CD4-positive, alpha-beta T cell treated with Interleukin-17A for 1 hour (primary cell): ENCODE measurements at places on chromosomes 1 and 21.

GRCh38 chr1:65264197-65264929 is 45.0 kb upstream of the DNAJC6 start:
- no peak for DNase-seq

DNA sequence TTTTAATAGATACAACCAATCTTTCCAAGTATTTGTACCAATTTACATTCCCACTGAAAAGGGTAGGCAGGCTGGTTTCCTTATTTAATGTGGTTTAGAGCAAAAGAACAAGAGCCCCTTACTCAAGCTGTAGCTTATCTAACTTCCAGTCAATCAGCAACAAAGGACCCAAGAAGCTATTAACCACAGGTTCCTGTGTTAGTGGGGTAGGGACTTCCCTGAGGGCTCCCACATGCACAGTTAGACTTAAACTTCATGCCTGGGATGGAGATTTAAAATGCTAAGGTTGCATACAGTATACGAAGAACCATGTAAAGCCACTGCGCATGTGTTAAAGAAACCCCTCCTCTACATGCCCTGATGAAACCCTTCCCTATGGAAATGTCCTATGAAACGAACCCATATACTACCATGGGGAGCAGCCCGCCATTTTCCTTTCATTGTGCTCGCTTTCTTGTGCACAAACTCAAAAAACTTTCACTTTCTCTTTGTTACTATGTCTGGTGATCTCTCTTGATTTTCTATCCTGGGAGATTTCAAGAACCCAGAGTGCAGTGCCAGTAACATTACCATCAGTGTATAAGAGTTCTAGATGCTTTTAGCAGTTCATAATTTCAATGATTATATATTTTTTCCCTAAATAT is 23.3 kb upstream of the ST6GALNAC5 start:
- DNase-seq = peak; percentile 11

DNA sequence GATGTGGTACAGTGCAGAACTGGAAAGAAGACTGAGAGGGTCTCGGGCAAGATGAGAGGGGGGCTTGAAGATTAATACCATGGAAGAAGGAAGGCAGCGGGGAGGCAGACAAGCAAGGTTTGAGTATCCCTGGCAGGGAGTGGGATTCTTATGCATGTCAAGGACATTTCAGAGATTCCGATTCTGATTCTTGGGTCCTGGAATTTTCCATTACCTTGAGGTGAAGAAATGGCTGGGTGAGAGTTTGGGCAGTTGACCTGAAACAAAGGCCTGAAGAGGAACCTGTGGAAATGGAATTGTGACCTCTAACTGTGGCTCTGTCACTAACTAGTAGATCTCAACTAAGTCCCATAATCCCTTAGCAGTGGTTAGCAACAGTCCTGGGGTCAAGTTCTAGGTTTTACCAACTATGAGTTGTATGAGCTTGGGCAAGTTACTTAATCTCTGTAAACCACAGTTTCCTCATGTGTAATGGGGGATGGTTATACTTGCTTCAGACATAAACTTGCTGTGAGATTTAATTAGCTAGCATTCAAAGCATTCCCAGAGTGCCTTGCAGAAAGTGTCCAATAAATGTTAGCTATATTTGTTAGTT is 8.6 kb upstream of the ACTN2 start:
- no peak for DNase-seq

DNA sequence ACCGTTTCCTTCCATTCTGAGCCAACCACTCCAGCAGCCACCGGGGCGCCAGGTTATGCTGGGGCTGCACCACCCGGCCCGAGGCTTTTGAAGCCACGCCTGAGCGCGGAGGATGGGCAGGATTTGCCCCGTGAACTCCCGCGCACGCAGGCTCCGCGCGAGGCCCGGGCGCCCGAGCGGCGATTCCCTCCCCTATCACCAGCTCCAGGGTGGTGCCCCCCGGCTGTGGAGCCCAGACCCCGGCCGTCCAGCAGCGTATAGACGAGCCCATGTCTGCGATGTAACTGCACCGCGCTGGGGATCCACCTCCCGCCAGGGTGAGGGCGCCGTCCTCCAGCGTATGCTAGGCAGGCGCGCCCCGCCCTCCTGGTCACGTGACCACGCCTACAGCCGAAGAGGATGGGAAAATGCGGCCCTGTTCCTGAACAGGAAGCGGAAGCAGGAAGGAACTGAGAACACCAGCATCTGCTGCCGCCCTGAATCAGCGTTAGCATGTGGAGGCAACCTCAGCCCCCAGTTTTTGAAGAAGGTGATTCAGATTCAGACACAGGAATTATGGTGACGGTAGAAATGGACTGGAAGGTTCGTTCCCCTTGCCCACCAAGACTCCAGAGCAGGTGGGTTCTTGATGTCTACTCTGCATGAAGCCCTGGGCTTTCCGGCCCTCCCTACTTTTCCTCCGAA is 46.0 kb downstream of the VPS26C start:
- DNase-seq = peak; percentile 93

DNA sequence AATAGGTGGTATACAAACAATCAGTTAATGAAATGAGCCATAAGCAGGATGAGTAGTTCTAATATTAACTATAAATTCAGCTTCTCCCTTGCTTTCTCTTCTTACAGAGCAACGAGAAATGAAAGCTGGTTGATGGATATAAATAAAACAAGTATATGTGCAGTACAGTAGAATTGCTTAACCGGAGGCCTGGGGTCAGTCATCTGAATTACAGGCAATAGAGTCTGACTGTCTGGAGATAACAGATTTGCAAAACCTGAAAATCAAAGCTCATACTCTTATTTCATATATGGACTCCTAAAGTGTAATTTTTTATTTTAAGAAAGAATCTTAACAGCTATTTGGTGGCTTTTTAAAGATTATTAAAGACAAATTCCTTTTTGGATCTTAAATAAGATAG is 43.1 kb upstream of the SGIP1 start:
- DNase-seq = no peak

DNA sequence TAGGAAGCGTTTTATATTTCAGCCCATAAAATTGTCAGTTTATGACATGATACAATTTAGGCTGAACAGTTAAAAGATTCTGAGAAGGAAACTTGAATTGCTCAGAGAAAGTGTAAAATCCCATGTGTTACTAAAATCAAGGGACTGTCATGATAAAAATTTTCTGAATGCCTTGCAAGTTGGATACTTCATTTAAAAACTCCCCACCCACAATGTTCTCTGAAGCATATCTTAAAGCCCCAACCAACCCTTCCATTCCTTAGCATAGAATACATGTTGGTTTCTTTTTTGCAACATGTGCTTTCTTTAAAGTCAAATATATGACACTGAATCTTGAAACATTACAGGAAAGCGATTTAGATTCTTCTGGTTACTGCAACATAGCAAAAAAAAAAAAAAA is 97.4 kb downstream of the MRPL39 start:
- DNase-seq = no peak

DNA sequence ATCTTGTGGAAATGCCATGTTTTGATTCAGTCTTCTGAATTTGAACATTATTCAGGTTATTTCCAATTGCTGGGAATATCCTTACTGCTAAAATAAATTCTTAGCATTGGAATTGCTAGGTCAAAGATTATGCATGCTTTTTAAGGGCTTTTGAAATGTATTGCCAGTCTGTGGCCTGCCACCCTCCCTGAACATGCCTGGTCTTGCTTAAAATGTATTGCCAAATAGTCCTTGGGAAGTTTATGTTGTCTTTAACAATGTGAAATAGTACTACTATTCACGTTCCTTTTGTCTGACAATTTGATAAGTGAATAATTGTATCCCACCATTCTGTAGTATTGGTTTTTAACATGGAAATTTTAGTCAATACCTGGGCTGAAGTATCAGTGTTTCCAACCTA is 13.6 kb downstream of the TARDBP start:
- DNase-seq = no peak

- no peak for DNase-seq
These were observed 198.5 kb upstream of the FMN2 start for GRCh38 chr1:239893127-239893731.

DNA sequence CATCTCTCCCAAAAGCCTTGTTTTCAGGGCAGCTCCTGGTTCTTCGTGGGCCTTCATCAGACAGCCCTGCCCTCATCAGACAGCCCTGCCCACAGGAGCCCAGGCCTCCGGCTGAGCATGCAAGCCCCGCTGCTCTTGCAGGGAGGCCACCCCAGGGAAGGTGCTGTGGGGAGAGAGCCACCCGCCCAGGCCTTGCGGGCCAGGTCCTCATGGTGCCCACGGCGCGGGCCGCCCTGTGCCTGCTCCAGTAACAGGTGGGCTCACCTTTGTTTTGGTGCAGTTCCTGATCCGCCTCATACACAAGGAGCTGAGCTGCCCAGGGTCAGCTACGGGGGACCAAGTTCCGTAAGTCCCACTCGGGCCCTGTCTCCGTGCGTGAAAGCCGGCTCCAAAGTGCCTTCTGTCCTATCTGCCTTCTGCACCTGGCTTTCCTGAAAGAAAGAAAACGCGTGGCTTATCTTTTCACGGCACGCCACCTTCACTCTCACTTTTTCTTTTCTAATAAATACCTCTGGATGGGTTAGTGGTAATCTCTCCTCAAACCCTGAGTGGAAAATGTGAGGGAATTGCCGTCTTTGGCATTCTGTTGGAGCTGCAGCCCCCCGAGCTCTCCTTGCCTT is 65.9 kb downstream of the SLC37A1 start:
- DNase-seq = no peak

GRCh38 chr1:108712606-108713150 is at the start of gene FNDC7:
Gene FNDC7 (plus strand): TSS chr1:108712908. CDS start chr1:108712934, 26 bp downstream.
- DNase-seq = no peak

GRCh38 chr21:42453986-42454570 is 41.9 kb downstream of the RSPH1 start:
- DNase-seq = no peak

DNA sequence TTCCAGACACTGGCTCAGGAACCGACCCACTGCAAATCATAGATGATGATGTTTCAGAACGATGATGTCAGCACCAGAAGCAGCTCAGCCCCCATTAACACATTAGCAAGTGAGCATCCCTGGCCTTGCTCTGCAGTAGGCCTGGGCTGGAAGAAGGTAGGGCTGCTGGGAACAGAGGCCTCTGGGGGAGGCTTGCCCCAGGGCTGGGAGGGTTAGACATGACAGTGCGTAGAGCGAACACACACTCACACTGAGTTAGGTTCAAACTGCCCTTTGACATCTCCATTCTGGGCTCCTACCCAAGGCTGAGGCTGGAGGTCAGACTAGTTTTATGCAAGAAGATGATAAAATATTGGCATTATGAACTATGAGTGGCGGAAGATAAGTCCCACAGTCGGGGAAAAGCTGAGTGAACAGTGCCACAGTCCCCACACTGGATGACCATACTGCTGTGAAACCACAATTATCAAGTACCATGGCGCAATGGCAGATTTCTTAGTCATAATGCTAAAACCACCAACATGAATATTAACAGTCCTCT is 91.1 kb downstream of the DMRTB1 start:
- DNase-seq = no peak

DNA sequence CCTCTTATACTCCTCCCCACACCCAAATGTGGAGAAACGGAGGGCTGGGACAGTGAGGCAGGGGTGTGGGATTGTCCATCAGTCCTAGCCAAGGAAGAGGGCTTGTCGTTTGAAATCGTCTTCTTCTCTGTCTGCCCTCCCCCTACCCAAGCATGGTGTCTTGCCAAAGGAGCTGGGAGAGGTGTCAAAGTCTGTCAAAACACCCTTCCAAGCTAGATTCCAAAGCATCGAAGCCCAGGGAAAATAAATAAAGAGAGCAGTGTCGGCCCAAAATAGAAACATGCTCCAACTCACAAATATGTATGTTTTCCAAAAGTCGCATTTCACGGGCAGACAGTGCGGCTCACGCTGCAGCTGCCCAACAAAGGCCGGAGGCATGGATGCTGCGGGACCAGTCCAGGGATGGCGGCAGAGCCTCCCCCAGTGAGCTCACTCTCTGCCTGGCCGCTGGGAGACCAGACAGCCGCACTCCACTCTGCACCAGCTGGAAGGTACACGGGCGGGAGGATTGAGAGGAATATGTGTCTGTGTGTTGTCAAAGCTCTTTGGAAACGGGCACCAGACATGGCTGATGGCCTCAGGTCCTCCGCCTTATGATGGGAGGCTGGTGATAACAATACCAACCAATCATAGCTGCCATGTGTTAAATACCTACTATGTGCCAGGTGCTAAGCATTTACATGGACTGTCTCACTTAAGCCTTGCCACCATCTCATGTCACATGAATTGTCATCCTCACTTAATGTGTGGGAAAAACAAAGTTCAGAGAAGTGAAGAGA is 3.9 kb downstream of the DISP3 start:
- no peak for DNase-seq

DNA sequence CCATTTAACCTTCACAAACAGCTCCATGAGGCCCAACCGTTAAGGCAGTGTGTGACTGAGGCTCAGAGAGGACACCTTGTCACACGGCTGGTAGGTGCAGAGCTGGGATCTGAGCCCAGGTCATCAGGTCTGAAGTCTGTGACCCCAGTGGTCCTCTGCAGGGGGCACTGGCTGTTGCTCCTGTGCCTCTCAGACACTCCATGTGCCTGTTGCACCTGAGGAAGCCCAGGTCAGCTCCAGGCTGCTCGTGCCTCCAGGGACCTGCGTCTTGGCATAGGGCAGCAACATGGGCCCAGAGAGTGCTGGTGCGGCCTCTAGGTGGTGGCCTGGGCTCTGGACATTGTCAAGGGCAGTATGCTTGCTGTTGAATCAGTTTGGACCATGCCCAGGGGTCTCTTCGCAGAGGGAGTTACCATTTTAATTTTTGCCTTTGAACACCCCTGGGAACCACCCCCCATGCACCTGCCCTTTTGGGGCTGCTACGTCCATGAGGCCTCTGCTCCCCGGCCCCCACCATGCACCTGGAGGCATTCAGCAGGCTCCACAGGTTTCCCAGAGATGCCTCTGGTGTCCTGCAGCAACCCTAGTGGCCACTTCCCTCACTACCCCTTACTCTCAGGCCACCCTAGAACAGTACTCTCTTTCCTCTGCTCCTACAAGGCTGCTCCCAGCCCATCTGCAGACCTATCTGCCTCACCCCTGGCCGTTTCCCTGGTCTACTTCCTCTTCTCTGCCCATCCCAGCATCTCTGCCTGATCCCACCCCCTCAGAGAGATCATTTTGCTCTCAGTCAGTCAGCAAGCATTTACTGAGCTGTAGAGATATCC is 25.2 kb upstream of the EPS8L3 start:
- no peak for DNase-seq

DNA sequence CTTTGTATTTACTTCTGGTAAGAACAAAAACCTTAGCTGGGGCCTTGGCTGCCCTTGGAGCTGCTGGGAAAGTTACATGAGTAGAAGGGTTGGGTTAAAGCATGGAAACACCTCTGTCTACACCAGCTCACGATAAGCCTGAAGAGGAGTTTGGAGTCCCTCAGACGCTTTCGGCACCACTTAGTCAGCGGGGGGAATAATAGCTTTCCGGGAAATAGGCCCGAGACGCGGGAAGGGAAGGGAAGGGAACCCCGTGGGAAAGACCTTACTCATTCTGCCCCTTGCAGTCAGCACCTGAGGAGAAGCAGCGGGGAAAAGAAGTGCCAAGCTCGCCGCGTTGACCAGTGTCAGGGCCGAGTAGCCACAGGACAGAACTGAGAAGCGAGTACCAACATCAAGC is 66.4 kb upstream of the PDE9A start:
- no peak for DNase-seq
